SK-N-SH (cell line): ENCODE measurements at places on chromosomes 7 and 10. TPM values are rescaled to one million over a fixed set of nuclear protein-coding genes. Genes with fewer than 3 reads are reported as not detected.
A peak's percentile ranks its signal among the peaks of the same experiment; 100 is the strongest.

RELN gene
- polyA plus RNA-seq = 0.02 and 0.06 TPM in 2 replicates

MKX gene
- polyA plus RNA-seq = not detected in 2 replicates

SLC39A12 gene
- not detected in 2 replicates for polyA plus RNA-seq

TAF3 gene
- 1.7 and 2.4 TPM in 2 replicates for polyA plus RNA-seq

BRAT1 gene
- 34.1 and 36.2 TPM in 2 replicates for polyA plus RNA-seq

PGAM2 gene
- polyA plus RNA-seq = 0.79 and 1.5 TPM in 2 replicates

DNA sequence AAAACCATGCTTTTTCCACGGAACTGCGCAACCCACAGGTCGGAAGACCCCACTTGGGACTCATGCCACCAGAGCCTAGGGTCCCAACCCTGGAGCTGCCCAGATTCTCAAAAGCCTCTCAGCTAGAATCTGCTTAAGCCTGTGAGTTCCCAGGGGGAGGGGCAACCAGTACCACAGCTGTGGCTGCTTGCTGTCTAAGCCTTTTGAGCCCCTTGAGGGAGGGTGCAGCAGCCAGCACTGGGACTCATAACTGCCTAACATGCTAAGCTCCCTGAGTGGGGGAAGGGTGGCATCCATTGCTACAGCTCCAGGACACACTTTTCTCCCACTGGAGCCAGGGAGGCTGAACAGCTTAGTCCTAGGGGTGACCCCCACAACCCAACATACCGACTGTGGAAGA, 485.6 kb upstream of the GRM3 start:
- no peak for DNase-seq

DNA sequence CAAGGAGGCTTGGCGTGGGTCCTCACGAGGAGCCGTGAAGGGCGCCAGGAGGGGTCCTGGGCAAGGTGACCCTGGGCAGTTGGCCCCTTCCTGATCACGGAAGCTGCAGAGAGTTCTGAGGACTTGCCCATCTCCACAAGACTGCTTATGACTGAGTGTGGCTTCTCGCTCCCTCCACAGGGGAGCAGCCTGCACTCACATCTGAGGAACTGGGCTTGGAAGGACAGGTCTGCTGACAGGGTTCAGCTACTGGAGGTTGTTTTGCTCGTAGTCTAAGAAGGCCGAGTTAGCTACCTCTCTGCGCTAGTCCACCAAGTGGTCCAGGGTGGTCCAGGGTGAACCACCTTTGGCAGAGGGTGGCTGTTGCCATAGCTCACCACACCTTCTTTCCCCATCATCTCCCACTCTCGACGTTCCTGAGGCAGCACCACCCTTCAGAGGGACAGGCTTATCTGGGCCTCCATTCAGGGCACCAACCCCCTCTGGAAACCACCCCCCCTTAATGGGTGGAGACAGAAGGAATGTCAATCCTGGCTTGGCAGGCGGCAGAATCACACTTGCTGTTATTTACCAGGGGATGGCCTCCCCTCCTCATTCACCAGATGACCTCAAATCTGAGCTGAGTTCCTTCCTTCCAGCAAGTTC, 38.2 kb downstream of the FAM53B start:
- DNase-seq = no peak

GRCh38 chr10:12848439-12849173, 152.9 kb downstream of the CCDC3 start:
- DNase-seq = no peak

- peak; percentile 46 for DNase-seq
These were observed 23.9 kb upstream of the CALD1 start for GRCh38 chr7:134755422-134756022.
